Stimulated activated CD4-positive, alpha-beta T cell treated with anti-CD3 and anti-CD28 coated beads, Interleukin-1b, Interleukin-23, amount 100 ng/mL, for 24 hours (primary cell): ENCODE measurements at places on chromosomes 6 and 20.

DNA sequence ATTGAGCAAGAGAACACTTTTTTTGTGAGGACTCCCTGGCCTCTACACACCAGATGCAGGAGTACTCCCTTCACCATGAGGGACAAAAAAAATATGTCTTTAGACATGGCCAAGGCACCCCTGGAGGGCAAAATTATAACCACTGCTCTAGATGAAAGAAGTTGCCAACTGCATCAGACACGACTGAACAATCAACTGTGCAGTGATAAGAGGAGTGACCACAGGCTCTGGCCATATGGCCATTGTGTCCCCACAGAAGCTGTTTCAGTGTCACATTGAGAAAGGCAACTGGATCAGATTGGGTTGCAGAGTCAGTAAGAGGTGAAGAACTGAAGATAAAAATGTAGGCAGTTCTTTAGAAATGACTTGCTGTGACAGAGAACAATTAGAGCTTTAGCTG lies 85.7 kb downstream of the C6orf118 start:
- DNase-seq: no peak

DNA sequence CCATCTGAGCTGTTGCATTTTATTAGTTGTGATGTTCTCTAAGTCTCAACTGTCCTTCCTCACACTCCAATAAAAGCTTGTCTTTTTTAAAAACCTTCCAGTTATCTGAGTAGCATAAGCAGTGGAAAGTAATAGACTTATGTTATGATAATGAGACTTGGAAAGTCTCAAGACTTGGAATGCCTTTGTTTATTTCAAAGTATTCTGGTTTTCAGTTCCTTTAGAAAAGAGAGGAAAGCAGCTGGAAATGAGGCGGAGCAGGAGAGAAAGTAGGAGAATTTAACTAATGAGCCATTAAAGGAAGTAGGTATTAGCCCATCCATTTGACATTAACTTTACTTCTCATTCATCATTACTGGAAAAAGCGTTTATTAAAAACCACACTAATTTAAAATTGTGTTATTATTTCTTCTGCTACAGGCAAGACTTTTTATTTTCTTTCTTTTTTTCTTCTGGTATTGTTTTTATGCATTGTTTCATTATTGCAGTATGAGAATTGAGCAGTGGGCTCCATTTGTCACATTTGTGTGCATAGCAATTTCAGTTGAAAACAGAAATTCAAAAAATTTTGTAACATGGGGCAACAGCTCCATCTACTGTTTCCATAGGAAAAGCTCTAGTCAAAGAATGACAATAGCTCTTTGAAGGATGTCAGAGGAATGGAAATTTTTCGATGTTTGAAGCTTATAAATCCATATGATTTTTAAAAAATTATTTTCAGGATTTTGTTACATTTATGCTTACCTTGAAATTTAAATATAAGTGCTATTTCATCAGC lies 194.8 kb downstream of the COL9A1 start:
- DNase-seq: no peak

GRCh38 chr6:133130863-133131262 lies 110.3 kb upstream of the EYA4 start:
- DNase-seq: no peak

DNA sequence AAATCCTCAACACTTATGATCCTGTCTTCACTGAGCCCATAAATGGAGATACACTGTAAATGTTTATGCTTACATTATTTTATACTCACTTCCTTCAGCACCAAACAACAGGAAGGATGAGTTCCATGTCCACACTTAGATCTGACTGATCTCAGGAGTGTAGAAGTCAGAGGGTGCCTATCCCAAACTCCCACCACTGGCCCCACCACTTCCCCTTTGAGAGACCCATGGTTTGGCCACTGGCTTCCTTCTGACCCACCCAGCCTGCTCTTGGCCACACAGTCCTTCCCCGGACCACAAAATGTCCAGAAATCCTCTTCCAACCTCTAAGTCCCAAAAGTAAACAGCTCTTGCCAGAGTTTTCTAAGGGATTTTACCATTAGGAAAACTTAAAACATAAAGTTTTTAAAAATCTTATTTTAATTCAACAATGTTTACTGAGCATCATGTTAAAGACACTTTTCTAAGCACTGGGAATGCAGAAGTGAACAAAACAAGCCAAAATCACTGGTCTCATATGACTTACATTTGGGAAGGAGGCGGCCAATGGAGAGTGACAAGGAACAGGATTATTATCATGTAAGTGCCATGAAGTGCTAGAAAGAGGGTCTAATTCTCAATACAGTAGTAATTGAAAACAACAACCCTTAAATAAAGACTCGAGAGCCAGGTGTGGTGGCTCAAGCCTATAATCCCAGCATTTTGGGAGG lies 103.8 kb downstream of the NRSN1 start:
- no peak for DNase-seq

DNA sequence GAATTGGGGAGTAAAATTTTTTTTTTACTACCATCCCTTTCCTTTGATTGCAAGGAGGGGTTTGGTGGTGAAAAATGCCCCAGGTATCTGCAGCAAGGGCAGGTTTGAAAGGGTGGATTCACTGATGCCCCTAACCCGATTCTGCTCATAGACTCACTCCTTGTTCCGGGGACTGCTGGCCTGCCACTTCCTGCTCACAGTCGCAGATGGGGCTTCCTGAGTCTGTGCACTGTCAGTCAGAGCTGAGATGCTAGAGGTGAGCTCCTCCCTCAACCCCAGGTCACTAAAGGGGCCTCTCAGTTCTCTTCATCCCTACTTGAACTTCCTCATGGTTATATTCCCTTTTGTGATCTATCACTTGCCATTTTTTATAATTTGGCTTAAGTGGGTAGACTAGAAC lies 357.9 kb downstream of the FARS2 start:
- no peak for DNase-seq

DNA sequence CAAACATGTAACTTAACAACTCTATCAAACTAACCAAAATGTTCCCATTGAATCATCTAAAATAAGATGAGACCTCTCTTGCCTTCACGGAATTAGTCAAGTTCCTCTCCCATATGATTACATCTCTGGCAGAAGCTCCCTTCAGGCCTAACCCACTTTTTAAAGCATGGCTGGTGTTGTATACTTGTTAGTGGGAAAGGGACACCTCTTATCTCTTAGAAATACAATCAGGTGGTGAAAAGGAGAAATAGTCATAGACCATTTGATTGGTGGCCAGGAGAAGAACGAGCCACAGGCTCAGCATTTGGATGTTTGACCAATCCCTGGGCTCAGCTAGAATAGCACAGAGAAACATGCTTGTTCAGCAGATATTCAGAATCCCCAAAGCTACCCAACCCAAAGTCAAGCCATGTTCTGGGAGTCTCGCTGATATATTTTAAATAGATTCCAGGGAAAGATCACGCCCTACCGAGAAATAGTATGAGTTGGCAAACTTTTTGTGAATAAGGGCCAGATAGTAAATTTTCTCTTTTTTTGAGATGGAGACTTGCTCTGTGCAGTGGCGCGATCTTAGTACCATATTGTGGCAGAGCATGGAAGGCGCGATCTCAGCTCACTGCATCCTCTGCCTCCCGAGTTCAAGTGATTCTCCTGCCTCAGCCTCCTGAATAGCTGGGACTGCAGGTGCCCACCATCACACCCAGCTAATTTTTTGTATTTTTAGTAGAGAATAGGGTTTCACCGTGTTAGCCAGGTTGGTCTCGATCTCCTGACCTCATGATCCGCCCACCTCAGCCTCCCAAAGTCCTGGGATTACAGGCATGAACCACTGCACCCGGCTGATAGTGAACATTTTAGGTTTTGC lies 126.3 kb upstream of the MYLIP start:
- no peak for DNase-seq

GRCh38 chr6:43932259-43933147 lies 162.5 kb downstream of the VEGFA start:
- no peak for DNase-seq

GRCh38 chr20:3072530-3073250 lies 1.3 kb downstream of the OXT start:
- DNase-seq: no peak

- DNase-seq: no peak
Observed at GRCh38 chr6:31349301-31349700, 7.7 kb downstream of the HLA-B start.

- DNase-seq: no peak
Observed at GRCh38 chr6:149636124-149636523, 12.4 kb downstream of the KATNA1 start.

DNA sequence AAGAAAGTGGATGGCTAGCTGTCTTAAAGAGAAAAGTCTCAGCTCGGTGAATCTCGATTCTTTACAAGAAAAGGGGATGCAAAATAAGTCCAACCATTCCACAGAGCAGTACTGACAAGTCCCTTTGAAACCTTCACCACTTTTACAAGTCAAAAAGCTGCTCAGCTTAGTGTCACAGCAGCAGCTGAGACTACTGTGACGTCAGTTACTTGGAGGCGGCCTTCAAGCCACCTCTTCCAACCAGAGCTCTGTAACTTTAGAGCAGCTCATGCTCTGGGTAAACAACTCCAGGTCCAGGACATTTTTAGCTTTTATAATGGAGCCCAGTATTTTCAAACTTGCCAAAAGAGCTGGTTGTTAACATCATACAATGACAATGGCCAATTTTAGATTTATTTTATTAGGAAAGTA lies at the start of gene KIAA0408:
Gene KIAA0408 (minus strand): TSS at position 159 of the 411 bp plus-strand sequence. CDS start 5,408 bp downstream, outside the sequence.
- DNase-seq: no peak

DNA sequence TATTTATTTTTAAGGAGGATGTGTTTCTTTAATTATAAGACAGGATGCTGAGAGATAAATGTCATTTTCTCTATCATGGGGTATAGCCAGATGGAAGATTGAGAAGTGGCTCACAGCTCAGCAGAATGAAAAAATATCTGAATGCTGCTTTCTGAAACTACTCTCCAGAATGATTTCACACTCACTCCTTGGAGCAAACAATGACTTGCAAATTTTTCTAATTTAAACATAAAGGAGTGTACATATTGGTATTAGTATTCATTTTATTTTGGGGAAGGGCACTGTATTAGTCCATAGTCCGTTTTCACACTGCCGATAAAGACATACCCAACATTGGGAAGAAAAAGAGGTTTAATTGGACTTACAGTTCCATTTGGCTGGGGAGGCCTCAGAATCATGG lies 52.4 kb upstream of the TRIM26 start:
- no peak for DNase-seq

DNA sequence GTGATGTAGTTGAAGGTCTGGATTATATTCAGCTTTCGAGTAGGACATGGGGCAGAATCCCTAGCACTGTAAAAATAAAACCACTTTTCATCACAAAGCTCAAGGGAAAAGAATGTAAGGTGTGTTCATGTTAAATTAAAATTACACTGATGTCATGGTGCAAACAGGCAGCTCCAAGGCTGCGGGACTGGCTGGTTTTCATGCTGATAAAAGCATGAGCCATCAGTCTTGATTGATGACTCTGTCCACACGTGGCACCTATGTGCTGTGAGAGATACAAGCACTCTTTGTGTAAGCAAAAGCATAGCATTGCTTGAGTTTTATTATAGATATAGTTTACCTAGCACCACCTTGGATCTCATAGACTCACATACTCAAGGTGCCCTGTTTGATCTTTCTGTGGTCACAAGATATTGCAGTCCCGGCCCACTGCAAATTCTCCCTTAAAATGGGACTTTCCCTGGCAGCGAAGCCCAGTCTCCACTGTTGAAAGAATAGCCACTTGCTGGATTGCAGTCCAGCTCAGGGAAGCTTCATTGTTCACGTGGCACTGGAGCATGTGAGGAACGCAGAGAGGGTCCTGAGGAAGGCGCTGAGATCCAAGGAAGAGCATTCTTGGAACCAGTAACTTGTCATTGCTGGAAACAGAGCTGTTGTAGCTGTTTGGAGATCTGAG lies 90.6 kb downstream of the TIAM2 start:
- no peak for DNase-seq

GRCh38 chr6:16089232-16090062 lies 39.4 kb upstream of the MYLIP start:
- no peak for DNase-seq

GRCh38 chr20:47642624-47643023 lies 140.9 kb downstream of the NCOA3 start:
- no peak for DNase-seq

DNA sequence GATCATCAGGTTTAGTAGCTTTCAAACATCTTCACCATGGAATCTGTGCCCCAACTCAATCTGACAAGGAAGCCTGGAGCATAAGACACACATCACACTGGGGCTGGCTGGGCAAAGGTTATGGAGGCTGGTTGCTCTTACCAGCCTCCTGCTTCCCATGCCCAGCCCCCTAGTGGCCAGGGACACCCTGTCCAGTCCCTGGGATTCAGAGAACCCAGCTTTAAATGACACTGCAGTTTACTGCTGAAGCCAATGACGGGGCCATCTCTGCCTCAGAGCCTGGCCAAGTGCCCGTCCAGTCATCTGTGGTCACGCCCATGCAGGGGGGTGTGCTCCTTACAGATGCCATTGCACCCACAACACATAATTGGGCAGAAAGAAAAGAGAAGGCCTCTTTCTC lies 272.9 kb downstream of the SMOC2 start:
- no peak for DNase-seq

- no peak for DNase-seq
Observed at GRCh38 chr6:537114-537513, 119.8 kb downstream of the HUS1B start.

- no peak for DNase-seq
Observed at GRCh38 chr6:3370361-3371221, 86.3 kb downstream of the SLC22A23 start.

DNA sequence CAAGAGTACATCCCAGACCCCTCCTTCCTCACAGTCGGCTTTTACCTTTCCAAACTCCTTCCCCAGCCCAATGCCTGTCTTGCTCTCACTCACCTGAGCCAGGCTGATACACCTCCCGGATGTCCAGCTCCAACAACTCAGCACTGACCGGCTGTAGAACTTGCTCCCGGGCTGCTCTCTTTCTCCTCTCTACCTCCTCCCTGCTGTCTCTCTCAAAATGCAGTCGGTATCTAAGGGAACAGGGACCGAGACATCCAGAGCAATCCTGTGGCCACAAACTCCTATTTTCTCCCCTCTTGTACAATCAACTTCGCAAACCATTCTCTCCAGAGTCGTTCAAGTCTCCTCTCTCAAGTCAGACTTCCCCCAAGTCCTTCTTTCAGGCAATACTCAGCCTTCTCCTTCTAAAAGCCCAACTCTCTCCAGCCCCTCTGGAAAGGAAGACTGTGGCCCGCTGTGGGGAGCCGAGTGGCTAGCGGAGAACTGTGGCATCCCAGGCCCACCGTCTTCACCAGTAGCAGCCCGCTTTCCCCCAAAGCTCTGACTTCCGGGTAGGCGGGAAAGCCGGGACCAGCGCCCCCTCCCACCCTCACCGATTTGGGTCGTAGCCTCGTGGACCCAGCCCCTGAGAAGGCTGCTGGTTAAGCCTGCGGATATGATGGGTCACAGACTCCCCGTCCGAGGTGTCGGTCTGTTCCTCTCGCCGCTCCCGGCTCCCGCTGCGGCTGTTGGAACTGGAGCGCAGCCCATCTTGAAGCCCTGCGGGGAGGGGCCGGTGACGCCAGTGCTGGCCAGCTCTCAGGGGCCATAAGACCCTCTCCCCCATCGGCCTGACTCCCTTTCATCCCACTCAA lies 1.1 kb downstream of the GNL1 start:
- no peak for DNase-seq
